ENCODE measurements at places on chromosomes 2 and 18.
A peak's percentile ranks its signal among the peaks of the same experiment; 100 is the strongest.

DNA sequence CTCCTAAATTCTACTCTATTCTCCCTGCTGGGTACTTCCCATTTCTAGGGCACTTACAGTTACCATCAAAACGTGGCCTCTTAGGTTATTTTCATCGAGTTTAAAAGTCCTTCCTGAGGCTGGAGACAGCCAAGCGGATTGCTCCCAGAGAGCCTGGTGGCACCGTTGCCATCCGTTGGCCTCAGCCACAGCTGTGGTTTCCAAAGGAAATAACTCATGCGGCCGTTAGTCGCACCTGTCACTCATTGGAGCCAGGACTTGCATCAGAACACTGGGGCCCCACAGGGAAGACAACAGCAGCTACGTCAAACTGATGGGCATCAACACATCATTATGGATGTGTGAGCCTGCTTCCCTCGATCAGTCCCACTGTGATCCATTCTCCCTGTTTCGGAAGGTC lies 453.4 kb downstream of the BCL11A start:
- peak; percentile 1 for DNase-seq

DNA sequence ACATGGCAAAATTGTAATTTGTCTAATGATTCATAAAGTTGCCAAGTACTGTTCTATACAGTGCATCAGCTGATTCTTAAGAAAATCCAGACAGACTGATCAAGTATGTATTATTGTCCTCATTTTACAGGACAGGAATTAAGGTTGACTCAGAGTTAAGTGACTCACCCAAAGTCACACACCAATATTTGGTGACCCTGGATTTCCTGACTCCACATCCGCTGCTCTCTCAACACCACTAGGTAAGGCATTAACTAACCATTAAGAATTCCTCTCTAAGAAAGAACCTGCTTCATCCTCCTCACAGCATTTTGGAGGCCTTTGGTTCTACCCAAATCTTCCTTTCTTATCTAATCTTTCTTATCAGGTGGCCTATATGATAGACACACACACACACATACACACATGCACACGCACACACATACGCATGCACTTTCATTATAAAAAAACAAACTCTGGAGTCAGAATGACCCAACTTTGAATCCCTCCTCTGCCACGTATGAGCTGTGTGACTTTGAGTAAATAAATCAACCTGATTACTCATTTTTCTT lies 150.8 kb downstream of the ANKRD44 start:
- DNase-seq: peak; percentile 75

- no peak for DNase-seq
These were observed 84.4 kb downstream of the PIK3C3 start for GRCh38 chr18:42039396-42039795.

DNA sequence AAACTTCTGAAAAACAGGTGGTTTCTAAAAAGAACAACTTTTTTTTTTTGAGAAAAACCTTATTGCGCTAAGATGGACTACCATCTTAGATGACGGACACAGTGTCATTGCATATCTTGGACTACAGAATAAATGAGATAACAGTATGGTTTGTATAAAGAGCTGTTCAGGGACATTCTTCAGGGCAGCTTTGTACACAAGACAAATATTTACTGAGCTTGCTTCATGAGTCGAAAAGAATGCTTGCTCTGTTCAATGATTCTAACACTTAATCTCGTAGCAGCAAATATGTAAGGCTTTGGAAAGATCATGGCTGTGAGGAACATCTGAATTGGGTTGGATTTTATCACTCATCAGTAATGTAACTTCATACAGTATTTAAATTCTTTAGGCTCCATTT lies 282.5 kb upstream of the CWC22 start:
- DNase-seq: no peak

DNA sequence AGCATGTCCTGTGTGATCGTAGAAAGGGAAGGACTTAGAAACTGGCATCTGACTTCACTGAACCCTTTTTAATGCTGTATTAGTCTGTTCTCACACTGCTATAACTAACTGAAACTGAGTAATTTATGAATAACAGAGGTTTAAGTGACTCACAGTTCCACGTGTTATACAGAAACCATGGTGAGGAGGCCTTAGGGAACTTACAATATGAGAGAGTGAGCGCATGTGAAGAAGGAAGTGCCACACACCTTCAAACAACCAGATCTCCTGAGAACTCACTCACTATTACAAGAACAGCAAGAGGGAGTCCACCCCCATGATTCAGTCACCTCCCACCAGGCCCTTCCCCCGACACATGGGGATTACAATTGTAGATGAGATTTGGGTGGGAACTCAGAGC lies 811.3 kb downstream of the CPS1 start:
- peak; percentile 49 for DNase-seq

DNA sequence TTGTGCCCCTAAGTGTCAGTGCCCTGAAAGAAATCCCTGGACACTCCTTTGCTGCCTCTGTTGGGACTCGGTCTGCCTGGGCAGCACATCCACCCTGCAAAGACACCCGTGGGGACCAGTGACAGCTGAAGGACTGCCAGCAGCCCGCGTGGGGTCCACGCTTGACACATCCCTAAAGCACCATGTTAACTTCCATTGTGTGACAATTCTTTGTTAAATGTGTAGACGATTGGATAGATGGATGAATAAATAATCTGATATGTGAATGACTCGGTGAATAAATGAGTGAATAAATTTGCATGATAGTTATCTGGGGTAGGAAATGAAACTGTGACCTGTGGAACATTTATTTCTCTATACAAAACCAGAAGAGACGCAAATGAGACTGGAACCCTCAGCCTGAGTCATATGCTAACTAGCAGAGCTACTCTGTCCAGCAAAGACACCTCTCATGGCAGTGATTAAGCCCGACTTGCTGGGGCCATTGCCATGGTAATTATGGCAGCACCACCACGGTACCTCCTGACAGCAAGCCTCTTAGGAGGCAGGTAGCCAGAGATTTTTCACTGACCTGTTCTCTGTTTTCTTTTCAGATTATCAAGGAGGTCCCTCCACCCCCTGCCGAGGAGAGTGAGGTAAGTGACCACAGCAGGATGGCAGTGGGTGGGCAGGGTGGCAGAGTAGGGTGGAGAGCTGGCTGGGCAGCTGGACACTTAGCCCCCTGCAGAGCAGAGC lies 156.8 kb downstream of the ANTXR1 start:
- no peak for DNase-seq

- peak; percentile 43 for DNase-seq
These were observed 8.4 kb downstream of the BARD1 start for GRCh38 chr2:214801068-214801467.

DNA sequence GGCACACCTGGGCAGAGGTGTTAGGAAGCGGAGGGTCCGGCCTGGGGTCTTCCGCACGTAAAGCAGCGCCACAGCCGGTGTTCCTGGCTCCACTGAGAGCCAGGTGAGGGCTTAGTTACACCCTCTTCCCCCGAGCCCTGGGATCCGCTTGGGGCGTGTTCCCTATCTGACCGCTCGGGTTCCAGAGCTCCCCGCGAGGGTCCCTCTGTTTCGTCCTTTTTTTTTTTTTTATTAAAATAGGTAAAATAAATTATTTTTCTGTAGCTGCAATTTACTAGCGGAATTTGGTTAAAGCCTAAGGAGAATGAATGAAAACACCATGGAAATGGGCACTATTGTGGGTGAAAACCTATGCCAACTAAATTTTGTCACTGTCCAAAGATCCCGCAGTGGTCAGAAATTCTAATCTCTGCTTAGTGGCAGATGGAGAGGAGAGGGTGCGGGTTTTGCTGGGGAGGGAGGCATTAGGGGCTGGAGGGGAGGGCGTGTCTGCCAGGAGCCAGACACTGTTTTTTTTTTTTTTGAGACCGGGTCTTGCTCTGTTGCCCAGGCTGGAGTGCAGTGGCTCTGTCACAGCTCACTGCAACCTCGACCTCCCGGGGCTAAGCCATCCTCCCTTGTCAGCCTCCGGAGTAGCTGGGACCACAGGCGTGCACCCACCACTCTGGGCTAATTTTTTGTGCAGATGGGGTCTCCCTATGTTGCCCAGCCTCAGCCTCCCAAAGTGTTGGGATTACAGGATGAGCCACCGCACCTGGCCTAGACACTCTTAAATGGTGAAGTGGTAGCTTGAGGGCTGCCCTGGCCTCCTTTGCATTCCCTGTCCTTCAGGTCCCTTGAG lies 834 bp downstream of the PDCL3 start:
- no peak for DNase-seq

DNA sequence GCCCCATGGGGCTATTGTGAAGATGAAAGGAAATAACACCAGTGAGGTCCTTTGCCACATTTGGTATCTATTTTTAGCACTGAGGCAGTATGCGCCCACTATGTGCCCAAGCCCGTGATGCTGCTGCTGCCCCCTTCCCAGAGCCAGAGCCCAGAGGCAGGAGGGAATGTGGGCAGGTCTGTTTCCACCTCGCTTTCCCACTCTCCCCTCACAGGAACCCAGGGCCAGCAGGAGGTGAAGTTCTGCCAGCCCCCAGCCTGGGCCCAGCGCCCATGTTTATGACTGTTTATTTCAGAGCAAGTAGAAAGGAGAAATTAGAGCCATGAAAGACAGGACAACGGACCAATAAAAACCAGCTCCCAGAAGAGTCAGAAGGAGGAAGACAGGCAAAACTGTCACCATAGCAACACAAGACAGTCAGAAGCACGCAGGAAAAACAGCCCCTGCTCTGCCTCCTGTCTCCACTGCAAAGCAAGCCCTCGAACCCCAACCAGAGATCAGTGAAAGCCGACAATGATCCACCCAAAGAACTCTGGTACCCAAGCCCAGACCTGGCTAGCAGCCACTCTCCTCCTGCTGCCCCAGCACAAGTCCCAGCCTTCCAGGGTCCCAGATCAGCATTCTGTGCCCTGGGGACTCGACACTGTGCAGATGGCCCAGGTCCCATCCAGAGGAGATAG lies 1.4 kb downstream of the CYRIA start:
- no peak for DNase-seq

GRCh38 chr2:189511960-189512319 lies 68.6 kb downstream of the SLC40A1 start:
- no peak for DNase-seq

DNA sequence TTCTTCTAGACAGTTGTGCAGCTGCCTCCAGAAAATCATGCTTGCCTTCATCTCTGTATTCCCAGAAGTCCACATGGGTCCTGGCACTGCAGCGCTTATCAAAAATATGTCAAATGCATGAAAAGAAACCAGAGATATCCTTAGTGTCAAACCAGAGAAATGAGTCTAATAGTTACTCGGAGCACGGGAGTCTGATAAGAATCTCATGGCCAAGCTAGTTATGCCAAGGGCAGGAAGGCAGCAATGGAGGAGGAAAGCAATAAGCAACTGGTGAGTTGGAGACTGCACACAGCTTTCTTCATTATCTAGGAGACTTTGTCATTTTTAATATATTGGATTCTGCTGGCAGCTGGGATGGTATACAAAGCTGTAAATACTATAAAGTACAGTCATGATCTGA lies 38.6 kb downstream of the TRIB2 start:
- DNase-seq: no peak

- no peak for DNase-seq
These were observed 39.8 kb downstream of the RHBDD1 start for GRCh38 chr2:226875438-226876225.

GRCh38 chr2:17104454-17104853 lies 413.8 kb downstream of the RAD51AP2 start:
- DNase-seq: no peak

GRCh38 chr18:36685580-36685979 lies 143.2 kb downstream of the TPGS2 start:
- no peak for DNase-seq
